Lower leg skin (tissue), 4 donors: ENCODE measurements at places on chromosomes 13 and 19. TPM values are rescaled to one million over a fixed set of nuclear protein-coding genes. Genes with fewer than 3 reads are reported as not detected.

DNA sequence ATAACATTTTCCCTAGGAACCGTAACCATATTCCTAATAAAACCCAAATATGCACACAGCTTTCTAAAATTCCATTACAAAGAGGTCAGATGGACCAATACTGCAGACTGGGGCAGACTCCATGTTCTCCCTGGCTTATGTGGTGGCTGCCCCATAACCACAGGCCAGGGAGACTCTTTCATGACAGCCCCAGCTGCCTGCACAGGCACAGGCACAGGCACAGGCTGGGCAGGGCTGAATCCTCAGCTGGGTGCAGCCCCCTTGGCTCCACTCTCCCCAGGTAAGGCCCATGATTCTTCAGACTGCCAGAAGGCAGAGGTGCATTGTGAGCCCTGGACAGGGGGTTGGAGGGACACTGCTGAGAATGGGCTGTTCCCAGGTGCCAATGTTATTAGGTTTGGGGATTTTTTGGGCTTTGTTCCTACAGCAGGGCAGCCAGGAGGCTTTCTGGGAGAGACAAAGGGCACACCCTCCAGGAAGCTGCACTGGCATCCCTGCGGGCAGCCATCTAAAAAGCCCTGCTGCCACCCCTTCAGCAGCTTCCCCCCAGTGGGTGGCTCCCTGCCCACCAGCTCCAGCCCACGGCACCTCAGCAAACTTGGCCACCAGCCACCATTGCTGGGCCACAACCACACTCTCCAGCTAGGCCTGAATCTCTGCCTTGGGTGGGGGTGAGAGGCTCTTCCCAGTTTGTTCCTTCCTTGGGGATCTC, 20.0 kb downstream of the DOCK9 start:
- DNase-seq: no peak

- DNase-seq: no peak
Measured at GRCh38 chr13:30442926-30443325, 20.6 kb downstream of the UBE2L5 start.

- DNase-seq: no peak
Measured at GRCh38 chr19:8214802-8215201, 5.6 kb downstream of the CERS4 start.

DNA sequence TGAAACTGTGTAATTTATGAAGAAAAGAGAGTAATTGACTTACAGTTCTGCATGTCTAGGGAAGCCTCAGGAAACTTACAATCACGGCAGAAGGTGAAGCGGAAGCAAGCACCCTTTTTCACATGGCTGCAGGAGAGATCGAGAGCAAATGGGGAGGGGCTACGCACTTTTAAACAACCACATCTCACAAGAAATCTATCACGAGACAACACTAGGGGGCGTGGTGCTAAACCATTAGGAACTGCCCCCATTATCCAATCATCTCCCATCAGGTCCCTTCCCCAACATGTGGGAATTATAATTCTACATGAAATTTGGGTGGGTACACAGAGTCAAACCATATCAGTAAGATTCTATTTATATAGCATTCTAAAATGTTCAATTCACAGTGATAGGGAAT, 114.8 kb upstream of the TRPC4 start:
- DNase-seq: no peak

- no peak for DNase-seq
Measured at GRCh38 chr19:45141203-45141900, 19.4 kb downstream of the NKPD1 start.

GRIK5 gene
- 0.76 TPM for total RNA-seq
